ENCODE measurements at places on chromosomes 7 and 10. TPM values are rescaled to one million over a fixed set of nuclear protein-coding genes. Genes with fewer than 3 reads are reported as not detected.

PTER gene
- total RNA-seq, result 12.5 TPM

ITIH5 gene
- 2.8 TPM for total RNA-seq

ETV1 gene
- total RNA-seq, result 45.4 TPM

IGF2BP3 gene
- total RNA-seq, result 35.1 TPM

SCD gene
- total RNA-seq, result 645 TPM

All from smooth muscle cell of trachea (primary cell).